ENCODE measurements at places on chromosomes 12 and 14.

DNA sequence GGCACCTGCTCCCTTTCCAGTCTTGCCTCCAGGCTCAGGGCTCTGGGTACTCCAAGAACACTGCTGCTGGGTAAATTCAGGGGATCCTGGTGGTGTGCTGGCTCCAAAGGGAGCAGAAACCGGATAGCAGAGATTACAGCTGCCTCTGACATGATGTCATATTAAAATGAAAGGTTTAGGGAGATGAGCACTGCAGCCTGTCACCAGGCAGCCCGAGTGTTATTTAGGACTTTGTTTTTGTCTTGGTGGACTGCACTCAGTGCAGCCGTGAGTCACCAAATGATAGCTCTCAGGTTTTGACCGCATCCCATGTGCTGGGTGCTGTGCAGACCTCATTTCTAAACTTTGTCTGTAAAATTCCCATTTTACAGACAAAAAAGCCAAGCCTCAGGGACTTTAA, 266.0 kb upstream of the CRY1 start:
- no peak for DNase-seq

DNA sequence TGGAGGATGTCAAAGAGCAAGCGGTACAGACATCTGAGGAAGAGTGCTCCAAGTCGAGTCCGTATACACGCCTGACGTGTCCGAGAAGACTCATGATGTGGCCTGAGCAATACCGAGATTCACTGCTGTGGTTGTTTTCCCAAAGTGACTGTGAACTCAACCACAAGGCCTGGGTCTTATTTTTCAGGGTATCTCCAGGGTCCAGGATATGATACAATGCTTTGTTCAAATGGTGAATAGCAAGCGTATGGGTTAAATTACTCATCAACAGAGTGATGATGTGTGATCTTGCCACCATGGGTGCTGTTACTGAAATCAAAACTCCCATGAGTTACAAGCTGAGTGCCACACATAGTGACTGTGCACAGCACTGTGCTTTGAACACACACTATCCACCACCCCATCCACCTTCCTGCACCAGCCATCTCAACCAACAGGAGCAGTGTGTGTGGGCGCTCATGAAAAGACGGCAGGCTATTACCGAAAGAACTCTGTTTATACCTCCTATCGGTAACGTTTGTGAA, 109.6 kb downstream of the BCAT1 start:
- peak; percentile 61 for DNase-seq

GRCh38 chr12:19527866-19528265, 88.6 kb downstream of the AEBP2 start:
- no peak for DNase-seq

GRCh38 chr12:62705846-62706245, 229.1 kb downstream of the PPM1H start:
- DNase-seq: no peak

- DNase-seq: no peak
Observed at GRCh38 chr12:88015825-88016224, 13.4 kb downstream of the C12orf50 start.

GRCh38 chr14:61878931-61879330, 116.7 kb downstream of the SNAPC1 start:
- DNase-seq: no peak

DNA sequence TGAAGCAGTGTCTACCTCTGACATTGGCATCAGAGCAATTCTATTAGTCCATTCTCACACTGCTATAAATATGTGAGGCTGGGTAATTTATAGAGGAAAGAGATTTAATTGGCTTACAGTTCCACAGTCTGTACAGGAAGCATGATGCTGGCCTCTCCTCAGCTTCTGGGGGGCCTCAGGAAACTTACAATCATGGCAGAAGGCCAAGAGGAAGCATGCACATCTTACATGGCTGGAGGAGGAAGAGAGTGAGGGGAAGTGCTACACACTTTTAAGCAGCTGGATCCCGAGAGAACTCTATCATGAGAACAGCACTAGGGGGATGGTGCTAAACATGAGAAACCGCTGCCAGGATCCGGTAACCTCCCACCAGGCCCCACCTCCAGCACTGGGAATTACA, 25.7 kb upstream of the SEL1L start:
- no peak for DNase-seq

- DNase-seq: no peak
Observed at GRCh38 chr12:58647495-58647894, 272.8 kb downstream of the LRIG3 start.
